ENCODE measurements at places on chromosomes 16 and 17.
A peak's percentile ranks its signal among the peaks of the same experiment; 100 is the strongest.

DNA sequence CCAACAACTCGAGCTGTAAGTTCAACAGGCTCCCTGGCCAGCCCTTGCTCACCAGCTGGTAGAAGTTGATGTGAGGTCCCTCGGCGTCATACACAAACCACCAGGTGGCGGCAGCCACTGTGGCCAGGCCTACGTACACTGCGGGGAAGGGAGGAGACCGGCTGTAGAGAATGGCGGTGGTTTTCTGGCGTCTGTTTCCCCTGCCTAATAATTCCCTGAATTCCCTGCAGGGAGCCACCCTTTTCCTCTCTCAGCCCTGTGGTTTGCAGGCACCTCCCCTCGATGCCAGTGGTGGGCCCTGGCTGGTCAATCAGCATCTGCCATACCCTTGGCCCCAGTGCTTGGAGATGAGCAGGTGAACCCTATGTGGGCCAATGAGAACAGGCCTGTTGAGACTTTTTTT lies 18.9 kb upstream of the P2RX1 start:
- DNase-seq: peak; percentile 8

- peak; percentile 65 for DNase-seq
These were observed 4.3 kb downstream of the SDK2 start for GRCh38 chr17:73639932-73640331.

GRCh38 chr16:86962913-86963312 lies 354.3 kb downstream of the C16orf95 start:
- no peak for DNase-seq

- no peak for DNase-seq
These were observed 54.6 kb downstream of the ABR start for GRCh38 chr17:1124896-1125787.

DNA sequence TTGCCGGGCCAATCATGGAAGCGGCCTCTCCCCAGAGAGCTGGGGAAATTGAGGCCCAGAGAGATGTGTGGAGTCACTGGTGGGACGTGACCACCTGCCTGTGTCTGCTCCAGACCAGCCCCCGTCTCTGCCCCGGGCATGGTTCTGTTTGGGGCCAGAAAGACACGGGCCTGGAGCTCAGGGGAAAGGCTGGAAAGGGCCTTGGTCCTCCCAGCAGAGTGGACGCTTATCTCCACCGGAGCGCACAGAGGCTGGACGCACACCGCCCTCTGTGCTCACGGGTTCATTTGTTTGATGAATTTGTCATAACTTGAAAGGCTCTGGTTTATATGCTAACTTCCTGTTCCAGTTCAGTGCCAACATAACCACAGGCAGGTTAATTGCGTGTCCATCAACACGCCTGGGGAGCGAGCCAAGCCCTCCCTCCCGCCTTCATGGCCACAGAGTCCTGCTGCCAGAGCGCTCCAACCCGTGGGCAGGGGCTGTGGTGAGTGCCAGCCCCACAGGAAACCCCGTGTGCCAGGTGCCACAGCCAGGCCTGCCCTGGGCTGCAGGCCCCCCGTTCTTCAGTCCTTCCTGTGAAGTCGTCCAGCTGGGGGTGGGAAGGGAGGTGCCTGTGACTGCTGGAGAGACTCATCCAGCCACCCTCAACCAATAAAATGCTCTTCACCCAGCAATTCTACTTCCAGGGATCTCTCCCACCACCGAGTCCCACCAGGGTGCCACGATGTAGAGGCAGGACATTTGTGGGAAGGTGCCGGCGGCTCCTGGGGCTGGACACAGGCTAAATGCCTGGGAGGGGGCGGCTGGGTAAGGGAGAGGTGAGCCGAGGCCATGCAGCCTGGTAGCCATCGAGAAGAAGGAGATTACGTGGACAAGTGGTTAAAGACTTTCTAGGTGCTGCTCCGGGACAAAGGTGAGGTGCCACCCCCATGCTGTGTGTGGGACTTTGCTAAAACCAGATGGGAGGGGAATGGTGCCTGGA lies 29.4 kb upstream of the BAHCC1 start:
- peak; percentile 76 for DNase-seq
